Activated naive CD8-positive, alpha-beta T cell treated with anti-CD3 and anti-CD28 coated beads, Interleukin-2, amount 50 U/mL, for 24 hours (primary cell): ENCODE measurements at places on chromosomes 4 and X.

- no peak for DNase-seq
Measured at GRCh38 chr4:57061395-57061794, 48.8 kb downstream of the IGFBP7 start.

GRCh38 chr4:81069706-81070331, 39.3 kb downstream of the BMP3 start:
- DNase-seq: peak; percentile 37

DNA sequence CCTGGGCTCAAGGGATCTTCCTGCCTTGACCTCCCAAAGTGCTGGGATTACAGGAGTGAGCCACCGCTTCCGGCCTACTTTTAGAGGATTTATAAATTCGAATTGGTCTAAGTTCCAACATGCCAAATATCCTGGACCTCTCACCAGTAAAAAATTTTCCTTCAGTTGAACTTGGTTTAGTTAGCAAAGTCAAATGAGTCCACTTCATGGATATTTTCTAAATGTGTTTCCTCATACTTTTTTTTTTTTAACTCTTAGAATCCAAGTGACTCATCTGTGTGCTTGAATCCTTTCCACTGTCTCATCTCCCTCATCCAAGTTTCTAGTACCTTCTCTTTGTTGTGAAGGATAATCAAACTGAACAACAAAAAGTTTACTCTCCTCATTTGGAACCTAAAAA, 49.7 kb downstream of the RBM47 start:
- no peak for DNase-seq

DNA sequence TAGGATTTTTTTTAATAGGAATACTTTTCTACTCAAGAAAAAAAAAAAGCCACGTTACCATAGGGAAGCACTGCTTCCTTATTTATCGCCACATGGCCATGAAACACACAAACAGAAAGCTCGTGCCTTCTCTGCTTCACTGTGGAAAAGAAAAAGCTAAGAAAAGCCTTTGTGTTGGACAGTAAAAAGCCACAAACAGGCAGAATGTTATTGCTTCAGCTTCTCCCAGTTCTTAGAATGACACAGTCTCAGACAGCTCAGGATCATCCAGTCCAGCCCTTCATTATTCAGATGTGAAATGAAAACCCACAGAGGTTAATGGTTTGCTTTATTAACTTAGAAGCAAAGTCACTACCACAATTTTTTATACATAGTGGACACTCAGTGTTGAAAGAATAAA, 181.6 kb upstream of the NOCT start:
- no peak for DNase-seq
